G401 (cell line): ENCODE measurements at places on chromosomes 12 and 14. TPM values are rescaled to one million over a fixed set of nuclear protein-coding genes. Genes with fewer than 3 reads are reported as not detected.

DNA sequence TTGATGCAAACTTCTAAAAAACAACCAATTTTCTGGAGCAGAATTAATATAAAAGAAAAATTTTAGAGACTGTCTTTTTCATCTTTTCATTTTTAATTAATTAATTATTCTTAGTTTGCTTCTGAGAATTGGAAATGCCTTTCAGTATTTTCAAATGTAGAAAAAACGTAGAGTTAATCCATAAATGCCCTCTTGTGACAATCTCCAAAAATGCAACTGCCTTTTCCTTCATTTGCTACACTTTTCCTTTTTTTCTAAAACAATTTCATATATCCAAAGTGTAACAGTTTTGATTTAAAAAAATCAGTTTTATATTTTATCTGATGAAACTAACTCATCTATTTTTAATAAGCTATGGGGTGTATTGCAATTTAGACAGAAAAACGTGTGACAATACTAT lies 409.3 kb downstream of the PRKD1 start:
- DNase-seq, result no peak

- DNase-seq, result no peak
Observed at GRCh38 chr12:24898185-24898584, 50.7 kb downstream of the BCAT1 start.

DNA sequence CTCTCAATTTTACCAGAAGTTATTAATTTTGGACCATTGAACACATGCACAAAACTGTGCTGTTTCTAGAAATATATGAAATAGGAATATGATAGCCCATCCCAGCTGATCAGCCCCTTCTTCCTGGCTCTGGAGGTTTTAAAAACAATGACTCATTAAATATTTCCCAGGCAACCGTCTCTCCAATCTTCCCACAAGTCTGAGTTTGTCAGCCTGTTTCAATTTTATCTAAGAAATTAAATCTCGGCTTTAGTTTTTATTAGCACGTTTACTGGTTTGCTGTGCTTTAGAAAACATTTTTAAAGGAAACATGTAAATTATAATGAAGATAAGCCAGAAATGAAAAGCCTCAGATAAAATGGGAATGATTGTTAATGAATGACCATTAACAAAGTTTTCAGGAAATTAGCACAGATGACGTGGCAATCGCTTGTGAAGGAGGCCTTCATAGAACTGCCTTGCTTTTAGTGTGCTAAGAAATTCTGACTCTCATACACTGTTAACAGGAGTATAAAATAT lies 89.3 kb upstream of the RAP1B start:
- DNase-seq, result no peak

- DNase-seq, result no peak
Observed at GRCh38 chr12:94731733-94732360, 81.5 kb upstream of the TMCC3 start.

GRCh38 chr12:113407931-113408600 lies 4.4 kb upstream of the SDS start:
- no peak for DNase-seq

PRPH gene
- total RNA-seq, result 1.8 and 2.2 TPM in 2 replicates

GDF3 gene
- total RNA-seq, result not detected in 2 replicates

AQP5 gene
- not detected in 2 replicates for total RNA-seq

KRT6B gene
- not detected in 2 replicates for total RNA-seq
